ENCODE measurements at places on chromosomes 7 and 10.

GRCh38 chr7:109179601-109180000 is 609.9 kb downstream of the DNAJB9 start:
- no peak for DNase-seq

DNA sequence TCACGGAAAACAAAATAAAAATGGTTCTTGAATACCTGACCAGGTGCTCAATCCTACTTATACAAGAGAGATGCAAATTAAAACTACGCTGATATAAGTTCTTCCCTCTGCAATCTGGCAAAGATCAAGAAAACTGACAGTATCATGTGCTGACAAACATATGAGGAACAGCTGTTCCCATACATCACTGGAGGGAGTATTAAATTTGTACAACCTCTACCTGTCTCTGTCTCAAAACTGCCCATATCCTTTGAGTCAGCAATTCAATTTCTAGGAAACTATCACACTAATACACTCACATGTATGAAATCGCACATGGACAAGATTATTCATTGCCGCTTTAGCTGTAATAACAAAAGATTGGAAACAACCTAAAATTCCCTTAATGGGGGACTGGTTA is 11.0 kb upstream of the IL6 start:
- DNase-seq: no peak

- no peak for DNase-seq
Measured at GRCh38 chr7:2670171-2670570, 17.8 kb upstream of the AMZ1 start.

DNA sequence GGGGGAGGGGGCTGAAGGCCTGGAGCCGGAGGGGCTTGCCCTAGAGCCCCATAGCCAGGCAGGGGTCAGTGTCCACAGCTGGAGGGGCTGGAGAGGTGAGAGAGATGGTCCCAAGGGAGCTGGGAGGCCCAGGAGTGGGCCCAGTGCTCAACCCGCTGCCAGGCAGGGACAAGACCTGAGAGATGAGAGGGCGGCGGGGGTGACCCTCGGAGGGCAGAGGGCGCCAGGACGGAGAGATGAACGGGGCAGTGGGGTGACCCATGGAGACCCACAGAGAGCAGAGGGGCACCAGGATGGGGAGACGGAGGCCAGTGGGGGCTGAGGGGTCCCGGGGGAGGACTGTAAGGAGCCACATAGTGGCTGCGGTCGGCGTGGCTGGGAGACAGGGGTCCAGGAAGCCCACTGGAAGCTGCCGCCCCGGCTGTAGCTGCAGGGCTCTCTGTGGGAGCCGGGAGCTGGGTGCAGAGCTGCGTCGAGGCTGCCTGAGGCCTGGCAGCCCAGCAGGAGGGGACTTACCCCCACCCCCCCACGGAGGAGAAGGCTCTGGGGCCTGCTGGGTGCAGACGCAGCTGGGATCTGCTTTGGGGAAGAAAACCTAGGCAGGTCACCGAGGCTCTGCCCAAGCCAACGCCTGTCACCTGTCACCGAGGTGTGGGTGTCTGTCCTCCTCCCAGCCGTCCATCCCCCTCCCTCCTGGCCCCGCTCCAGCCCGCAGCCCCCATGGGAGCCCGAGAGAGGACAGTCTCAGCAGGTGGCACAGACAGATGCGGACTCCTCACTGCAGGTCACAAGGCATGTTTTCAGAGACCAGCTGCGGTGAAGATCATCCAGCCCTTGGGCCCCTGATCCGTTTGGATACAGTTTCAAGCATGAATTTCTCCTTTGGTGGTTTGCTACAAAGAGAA is 25.1 kb downstream of the PWWP2B start:
- DNase-seq: no peak

GRCh38 chr10:70584366-70584765 is 18.2 kb downstream of the PRF1 start:
- no peak for DNase-seq

DNA sequence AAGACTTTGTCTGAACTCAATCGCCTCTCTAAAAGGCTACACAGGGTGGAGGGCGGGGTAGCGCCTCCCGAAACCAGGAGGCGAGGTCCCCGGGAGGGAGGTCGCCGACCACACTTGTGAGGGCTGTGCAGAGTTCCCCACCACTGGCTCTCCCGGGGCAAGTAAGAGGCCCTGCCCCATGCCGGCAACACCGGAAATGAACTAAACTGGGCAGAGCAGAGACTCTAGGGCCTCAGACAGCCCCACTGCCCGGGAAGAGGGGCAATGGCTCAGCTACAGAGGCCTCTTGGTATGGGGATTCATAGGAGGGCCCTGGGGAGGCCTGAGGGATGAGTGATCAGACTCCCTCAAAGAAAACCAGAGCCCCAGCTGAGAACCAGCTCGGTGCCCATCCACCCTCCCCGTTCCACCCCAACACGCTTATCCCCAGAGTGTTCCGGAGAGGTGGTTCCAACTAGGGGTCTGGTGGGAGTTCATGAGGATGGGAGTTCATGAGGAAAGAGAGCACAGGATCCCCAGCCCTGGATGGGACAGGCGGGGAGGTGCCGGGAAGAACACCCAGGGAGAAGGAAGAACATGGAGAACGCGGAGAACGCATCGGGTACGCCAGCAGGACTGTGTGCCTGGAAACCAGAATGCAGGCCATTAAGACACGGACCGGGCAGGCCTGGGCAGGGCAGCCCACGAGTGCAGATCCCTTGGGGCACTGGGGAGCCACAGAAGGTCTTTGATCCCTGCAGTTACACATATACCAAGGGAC is 89.4 kb upstream of the MYL10 start:
- peak; percentile 23 for DNase-seq

- DNase-seq: no peak
Measured at GRCh38 chr7:29304756-29305155, 110.2 kb downstream of the CHN2 start.

- no peak for DNase-seq
Measured at GRCh38 chr10:132469197-132469884, 68.2 kb upstream of the INPP5A start.

DNA sequence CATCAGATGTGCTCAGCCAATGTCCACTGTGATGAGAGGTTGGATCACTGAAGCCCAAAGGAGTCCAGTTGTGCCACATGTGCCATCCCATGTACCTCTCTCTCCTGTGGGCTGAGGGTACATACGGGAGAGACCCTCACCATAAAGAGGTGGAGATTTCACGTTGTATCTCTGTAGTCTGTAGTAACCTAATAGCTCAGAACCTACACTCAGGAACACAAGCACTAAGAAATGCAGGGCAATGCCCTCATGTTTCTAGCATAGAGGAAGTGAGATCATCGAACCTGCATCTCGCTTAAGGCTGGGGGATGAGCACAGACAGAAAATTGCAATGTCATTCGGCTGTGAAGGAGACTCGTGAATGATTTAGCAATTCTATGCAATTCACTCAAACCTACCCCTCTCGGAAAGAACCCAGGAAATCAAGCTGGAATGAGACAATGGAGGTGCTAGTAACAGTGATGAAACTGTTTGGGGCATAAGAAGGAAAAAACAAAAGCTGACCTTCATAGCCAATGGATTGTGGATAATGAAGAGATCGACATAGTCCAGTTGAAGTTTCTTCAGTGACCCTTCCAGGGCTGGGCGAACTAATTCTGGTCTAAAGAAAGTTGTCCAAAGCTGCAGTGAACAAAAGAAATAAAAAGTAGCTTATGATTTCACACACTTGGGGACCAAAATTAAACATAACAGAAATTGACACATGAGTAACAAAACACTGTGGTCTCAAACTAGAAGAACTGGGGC is 80.3 kb upstream of the UCN3 start:
- DNase-seq: peak; percentile 21

GRCh38 chr10:13348216-13349017 is at the start of gene SEPHS1:
TSS of gene SEPHS1 (minus strand) at chr10:13348293. CDS start at chr10:13344950, 3,343 bp downstream.
- DNase-seq: peak; percentile 93

DNA sequence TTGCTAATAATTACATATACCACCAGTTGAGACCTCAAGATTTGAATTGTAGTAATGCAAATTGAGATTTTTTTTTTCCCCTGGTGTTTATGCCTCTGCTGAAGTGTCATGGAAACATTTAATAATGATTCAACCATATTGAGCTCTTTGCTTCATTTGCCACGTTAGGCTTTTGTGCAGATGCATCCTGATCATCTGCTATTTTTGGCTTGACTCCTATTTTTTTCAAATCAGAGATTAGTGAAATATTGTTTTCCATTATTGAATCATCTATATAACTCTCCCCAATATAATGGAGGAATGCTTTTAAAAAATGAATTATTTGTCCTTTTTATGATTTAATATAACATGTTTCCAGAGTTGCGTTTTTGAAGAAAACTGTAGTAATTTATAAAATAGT is 115.1 kb downstream of the SRI start:
- DNase-seq: no peak

- DNase-seq: no peak
Measured at GRCh38 chr7:143936087-143937009, 1.3 kb downstream of the OR2F2 start.

DNA sequence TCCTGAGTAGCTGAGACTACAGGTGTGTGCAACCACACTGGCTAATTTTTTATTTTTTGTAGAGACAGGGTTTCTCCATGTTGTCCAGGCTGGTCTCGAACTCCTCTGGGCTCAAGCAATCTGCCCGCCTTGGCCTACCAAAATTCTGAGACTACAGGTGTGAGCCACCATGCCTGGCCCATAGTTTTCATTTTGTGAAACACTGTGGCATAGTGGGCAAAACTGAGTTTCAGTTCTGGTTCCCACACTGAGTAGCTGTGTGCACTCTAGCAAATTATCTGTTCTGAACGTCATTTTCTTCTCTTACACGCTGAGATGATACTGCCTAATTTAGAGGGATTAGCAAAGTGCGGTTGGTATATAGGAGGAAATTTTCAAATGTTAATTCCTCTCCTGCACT is 13.5 kb downstream of the ATP5MK start:
- DNase-seq: no peak

- no peak for DNase-seq
Measured at GRCh38 chr10:2935647-2936386, 131.5 kb upstream of the PFKP start.

DNA sequence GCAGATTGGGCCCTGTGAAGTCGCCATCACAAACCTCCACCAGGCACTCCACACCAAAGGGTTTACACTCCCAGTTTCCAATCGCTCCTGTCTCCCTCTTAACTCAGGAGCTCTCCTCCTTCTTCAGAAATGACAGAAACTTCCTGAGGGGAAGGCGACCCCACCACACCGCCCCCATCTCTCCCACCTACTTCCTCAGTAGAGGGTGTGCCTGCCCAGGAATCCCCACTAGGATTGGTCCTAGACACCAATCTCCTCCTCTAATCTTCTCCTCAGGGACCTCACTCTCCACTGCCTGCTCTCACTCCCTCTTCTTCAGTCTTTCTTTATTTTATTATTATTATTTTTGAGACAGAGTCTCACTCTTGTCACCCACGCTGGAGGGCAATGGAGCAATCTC is 5.9 kb upstream of the INSIG1 start:
- no peak for DNase-seq

GRCh38 chr7:5350600-5351385 is 68.0 kb downstream of the SLC29A4 start:
- no peak for DNase-seq

DNA sequence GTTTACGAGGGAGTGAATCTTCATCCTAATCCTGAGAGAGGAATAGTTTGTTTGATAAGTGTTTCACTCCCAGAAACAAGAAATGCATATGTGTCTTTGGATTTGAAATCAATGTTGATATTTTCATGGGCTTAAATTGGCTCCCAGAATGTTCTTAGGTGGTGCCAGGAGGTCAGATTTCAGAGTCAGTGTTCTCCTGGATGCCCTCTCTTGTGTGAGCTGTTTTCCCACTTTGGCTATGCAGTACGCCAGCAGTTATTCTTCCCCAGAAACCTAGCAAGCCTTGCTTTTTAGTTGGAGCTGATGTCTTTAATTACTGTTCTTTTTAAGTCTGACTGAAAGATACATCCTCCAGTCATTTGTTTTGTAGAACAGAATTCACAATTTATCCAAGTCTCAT is 291.4 kb downstream of the DNAJB9 start:
- DNase-seq: no peak

DNA sequence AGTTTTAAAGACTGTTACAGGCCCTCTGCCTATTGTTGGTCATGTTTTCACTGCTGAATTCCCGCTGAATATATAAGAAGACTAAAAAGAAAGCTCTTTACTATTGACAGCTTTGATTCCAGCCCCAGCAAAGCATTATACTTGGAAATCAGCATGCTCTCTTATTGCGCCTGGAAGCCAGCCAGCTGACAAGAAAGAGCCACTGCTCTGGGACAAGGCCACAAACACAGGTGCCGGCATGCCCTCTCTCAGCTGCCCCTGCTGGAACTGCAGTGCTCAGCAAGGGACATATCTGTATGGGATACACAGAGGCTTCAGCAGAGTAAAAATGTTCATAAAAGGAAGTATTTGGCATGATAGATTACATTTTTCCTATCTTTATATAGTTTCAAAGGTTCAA is 523.9 kb downstream of the ADRA2A start:
- DNase-seq: no peak

- no peak for DNase-seq
Measured at GRCh38 chr7:45524445-45524844, 49.7 kb upstream of the ADCY1 start.

DNA sequence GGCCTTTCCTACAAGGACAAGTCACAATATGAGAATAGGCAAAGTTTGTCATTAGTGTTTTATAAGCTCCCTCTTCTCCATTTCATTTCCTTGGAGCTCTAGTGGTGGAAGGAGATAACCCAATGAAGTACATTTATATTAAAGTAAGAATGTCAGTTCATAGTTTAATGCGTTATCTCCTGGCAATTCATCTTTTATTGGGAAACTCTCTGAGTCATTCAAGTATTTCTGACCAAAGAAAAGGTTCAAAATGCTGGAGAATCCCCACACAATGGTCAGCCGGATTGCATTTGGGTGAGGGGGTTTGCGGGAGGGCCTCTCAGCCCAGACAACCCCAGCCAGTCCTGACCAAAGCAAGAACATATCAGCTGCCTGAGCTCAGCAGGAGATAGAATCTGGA is 321.5 kb upstream of the NRP1 start:
- no peak for DNase-seq

GRCh38 chr10:37754538-37755323 is 102.7 kb downstream of the ZNF248 start:
- no peak for DNase-seq

- no peak for DNase-seq
Measured at GRCh38 chr7:156036153-156036552, 223.9 kb upstream of the SHH start.

- DNase-seq: no peak
Measured at GRCh38 chr7:139704308-139704879, 73.4 kb downstream of the HIPK2 start.

DNA sequence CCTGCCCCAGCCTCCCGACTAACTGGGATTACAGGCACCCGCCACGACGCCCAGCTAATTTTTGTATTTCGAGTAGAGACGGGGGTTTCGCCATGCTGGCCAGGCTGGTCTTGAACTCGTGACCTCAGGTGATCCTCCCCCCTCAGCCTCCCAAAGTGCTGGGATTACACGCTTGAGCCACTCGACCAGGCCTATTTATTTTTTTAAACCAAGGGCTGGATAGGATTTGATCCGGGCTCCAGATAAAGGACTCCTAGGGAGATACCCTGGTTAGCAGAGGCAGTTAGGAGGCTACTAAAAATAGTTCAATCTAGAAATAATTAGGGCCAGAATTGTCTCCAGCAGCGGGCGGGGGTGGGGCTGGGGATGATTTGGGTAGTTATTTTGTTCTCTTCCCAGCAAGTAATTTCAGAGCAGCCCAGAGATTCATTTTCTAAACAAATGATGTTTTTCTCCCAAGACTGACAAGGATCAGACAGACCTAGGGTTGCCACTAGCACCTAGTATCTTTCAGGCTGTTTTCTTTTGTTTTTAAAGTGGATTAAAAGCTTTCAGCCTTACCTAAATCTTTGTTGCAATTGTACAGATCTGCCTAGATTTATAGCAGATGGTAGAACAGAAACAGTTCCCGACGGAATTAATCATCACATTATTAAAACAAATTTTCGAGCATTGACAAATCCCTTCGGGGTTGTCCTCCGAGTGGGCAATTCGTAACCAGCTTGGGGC is 859 bp upstream of the SMC3 start:
- DNase-seq: no peak
